ENCODE measurements at places on chromosomes 11 and 22.

DNA sequence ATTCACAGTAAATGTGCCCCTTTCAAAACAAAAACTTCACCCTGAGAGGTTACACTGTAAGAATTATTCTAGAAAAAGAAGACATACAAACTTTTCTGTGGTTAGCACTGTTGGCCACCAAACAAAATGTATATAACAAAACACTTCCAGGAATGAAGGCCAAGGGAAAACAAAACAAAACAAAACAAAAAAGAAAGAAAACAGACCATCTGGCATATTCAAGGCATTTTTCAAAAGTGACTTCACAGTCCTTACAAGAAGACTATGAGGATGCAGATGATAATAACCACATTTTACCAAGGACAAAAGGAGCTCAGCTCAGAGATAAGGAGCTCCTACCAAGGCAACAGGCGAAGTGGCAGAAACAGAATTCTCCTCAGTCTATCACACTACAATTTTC is 24.9 kb downstream of the CTSC start:
- no peak for DNase-seq

DNA sequence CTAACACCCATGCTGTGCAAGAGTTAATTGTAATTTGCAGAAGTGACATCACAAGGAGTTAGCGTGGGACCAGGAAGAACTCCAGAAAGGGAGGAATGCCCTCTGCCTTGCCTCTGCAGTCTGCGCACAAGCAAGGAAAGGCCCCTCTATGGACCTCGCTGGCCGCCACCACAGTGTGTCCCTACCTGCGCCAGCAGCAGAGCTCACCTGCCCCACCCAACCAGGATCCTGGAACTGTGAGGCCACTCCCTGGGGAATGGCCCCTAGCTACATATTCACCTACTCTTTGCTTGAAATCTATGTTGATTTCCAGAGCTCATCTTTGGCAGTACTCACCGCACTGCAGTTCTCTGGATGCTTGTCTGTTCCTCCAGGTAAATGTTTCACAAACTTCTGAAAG is 72.0 kb upstream of the MTNR1B start:
- DNase-seq = no peak

GRCh38 chr11:74751303-74751702 is 2.7 kb downstream of the RNF169 start:
- no peak for DNase-seq

GRCh38 chr22:44098966-44099530 is 74.9 kb downstream of the PARVB start:
- DNase-seq = no peak

- no peak for DNase-seq
These were observed 5.6 kb downstream of the RCE1 start for GRCh38 chr11:66848671-66849500.

GRCh38 chr11:72018171-72018570 is 19.5 kb downstream of the IL18BP start:
- no peak for DNase-seq

- DNase-seq = no peak
These were observed 9.8 kb downstream of the MS4A6E start for GRCh38 chr11:60336767-60337391.

- DNase-seq = peak; percentile 11
These were observed 8.8 kb upstream of the PLA2G3 start for GRCh38 chr22:31148953-31149627.

DNA sequence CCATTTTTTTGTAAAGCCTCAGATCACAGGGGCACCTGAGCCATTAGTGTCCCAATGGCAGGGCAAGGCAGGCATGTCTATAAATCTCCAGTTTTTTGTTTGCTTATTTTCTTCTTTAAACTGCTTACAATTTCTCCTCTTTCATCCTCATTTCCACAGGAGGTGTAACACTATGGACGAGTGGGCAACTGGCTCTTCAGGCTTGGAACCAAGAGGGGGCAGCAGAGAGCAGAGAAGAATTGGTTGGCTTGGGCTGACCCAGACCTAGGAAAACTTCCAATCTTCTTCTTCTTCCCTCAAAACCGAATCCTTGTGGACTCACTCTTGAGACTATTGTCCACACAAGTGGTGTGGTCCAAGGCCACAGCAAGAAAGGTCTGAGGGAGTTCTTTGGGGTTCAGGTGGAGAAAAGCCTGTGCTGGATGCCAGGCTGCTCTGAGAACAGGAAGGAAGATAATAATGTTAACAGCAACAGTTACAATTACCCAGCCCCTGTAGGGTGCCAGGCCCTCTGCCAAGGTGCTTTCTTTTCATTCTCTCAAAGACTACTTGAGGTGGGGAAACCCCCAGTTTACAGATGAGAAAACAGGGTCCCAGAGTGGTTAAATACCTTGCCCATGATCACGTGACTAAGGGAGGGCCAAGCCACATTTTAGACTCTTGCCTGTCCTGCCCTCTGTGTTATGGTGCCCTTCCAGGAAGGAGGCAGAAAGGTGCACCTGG is 70.7 kb upstream of the E2F8 start:
- peak; percentile 22 for DNase-seq

DNA sequence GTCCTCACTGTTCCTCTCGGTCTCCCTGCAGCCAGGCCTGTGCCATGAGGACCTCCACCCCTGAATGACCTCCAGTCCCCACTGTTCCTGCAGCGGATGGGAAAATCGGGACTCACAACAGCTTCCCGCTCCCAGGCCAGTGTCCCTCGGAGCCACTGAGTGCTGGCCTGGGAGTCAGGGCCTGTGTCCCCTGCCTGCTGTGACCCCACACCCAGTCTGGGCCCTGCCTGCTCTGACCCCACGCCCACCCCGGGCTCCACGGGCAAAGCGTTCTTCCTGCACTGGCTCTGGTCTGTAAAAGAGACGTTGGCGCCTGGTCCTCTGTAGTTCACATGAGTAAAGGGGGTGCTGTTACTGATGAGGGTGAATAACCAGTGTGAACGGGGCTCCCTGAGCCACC is 73.0 kb upstream of the SHISAL1 start:
- DNase-seq = no peak

DNA sequence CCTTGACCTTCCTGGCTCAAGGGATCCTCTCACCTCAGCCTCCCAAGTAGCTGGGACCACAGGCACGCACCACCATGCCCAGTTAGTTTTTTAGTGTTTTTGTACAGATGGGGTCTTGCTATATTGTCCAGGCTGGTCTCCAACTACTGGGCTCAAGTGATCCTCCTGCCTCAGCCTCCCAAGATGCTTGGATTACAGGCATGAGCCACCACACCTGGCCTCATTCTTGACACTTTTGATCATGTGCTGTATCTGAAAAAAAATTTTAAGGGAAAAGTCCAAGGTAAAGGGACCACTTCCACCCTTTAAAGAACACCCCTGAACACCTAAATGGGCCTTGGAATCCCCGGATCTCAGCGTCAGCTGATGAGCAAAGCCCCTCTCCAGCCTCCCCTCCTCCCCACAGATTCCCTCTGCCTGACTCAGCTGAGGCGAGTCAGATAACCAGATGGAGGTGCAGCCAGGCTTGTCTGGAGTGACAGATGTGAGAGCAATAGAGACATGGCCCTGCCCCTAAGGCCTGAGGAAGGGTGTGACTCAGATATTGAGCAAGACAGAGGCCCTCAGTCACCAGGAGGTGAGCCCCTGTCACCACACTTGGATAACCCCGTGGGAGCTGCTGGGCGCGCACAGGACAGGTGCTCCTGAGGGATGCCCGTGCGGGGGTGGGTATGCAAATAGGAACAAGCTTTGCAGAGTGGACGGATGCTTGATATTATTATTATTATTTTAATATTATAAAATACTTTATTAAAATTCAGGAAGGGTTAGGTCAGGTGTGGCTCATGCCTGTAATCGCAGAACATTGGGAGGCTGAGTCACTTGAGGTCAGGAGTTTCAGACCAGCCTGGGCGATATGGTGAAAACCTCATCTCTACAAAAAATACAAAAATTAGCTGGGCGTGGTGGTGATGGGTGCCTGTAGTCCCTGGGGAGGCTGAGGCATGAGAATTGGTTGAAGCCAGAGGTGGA is 5.0 kb upstream of the CCDC88B start:
- DNase-seq = no peak

DNA sequence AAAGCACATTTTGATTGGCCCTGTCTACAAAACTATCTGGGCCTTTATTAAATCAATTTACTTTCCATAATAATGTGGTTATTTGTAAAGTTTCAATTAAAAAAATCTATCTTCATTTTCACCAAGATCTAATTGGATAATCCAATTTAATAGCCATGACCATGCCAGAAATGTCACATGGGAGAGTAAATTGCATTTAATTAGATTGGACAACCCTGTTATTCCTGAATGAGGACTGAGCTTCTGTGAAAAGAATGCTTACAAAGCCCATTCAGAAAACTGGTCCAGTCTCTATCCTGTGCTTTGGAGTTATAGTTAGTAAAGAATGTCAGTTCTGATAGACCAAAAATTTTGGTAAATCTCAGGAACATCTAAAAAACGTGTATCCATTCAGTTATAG is 541.9 kb upstream of the ANO5 start:
- DNase-seq = no peak

GRCh38 chr22:42961810-42962209 is 53.1 kb downstream of the PACSIN2 start:
- no peak for DNase-seq

DNA sequence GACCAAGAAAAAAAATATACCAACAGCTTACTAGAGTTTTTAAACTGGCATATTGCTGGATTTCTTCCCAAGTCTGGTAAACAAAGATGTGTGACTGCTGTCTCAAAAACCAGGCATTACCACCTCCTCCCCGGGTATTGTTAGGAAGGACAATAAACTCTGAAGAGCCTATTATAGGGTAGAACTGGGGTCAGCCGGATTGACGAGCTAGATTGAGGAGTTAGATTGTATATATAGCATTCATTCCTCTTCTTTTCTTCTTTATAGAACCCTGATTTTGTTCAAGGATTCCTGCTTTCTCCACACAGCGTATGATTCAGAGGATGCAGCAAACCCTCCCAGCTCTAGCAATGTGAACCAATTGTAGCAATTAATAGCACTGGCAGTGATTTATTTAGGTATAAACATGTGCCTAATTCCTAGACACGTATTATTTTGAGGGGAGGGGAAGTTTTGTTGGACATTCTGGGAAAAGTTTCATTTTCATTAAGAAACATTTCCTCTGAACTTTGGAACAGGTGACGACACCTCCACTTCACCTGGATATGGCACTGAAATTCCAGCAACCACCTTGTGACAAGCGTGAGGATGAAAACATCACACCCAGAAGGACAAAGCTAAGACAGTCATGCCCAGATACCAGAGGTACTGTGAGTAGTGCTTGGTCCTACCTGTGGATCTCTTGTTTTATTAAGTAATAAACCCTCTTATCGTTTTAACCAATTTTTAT is 679.4 kb upstream of the KIRREL3 start:
- no peak for DNase-seq

DNA sequence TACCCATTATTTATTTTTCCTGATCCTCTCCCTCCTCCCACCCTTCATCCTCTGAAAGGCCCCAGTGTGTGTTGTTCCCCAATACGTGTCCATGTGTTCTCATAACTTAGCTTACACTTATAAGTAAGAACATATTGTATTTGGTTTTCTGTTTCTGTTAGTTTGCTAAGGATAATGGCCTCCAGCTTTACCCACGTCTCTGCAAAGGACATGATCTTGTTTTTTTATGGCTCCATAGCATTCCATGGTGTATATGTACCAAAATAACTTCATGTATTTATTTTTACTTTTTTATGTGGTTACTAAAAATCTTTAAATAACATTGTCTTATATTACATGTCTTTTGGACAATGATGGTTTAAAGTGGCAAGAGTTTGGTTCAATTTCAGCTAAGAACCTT is 15.2 kb downstream of the PDGFD start:
- DNase-seq = no peak

DNA sequence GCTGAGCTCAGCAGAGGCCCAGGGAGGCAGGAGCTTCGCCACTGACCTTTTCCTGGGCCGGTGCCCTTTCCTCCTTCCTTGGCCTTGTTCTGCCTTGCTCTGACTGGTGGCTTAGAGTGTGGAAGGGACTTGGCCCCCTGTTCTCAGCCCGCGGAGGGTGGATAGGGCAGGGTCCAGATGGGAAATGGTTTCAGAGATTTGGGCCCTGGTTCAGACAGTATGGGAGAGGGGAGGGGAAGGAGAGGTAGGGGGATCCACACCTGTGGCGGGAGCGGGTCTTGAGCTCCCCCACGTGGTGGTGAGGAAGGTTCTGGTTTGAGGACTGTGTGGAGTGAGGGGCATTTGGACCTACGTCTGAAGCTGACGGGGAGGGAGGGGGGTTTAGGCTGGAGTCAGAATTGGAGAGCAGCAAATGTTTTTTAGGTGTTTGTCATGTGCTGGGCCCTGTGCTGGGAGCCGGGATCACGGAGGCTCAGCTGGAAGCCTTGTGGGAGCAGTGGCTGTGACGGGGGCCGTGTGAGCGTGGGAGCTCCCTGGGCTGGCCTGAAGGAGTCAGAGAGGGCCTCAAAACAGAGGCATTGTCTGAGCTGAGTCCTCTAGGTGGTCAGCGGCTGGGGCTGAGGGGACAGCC is 27.2 kb downstream of the SHANK3 start:
- DNase-seq = no peak

GRCh38 chr11:115698243-115698642 is 194.0 kb upstream of the CADM1 start:
- DNase-seq = no peak

DNA sequence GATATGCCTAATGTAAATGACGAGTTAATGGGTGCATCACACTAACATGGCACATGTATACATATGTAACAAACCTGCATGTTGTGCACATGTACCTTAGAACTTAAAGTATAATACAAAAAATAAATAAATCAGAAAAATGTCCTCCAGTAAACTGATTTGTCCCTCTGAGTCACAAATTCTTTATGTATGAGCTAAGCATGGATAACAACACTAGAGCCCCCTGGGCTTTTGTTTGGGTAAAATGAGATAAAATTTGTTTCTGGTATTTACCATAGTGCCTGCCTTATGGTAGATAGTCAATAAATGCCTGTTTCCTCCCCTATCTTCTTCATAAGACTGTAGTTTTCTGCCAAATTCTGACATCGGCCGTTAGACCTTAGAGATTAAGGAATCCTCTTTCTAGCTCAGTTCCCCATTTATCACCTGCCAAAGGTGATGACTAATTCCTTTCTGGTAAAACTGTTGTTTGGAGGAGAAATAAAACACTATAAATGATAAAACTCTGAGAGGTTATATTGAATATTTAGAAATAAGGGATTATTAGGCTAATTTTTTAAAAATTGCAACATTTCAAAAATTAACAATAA is 43.6 kb upstream of the LUZP2 start:
- DNase-seq = no peak

DNA sequence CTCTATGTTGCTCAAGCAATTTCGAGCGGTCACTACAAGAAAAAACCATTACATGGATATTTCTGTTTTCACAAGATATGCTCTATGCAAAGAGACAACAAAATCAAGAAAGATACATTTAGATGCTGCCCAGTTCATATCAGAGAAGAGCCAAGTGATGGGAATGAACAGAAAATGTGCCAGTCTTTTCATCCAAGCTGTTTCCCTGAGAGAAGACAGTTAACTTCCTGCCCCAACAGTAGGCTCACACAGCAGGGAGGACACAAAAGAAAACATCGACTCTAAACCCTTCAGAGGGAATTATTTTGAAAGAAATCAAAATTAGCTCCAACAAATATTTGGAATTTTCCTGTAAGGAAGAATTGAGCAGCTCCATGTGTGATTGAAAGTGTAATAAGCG is 11.6 kb downstream of the JAML start:
- DNase-seq = no peak

GRCh38 chr11:18223591-18224387 is 12.8 kb downstream of the SAA4 start:
- DNase-seq = no peak

GRCh38 chr22:42451499-42452145 is 19.4 kb upstream of the NFAM1 start:
- DNase-seq = no peak

GRCh38 chr11:46916286-46917108 is 1.9 kb downstream of the LRP4 start:
- DNase-seq = peak; percentile 26

GRCh38 chr22:23970816-23971486 is 3.3 kb downstream of the DDT start:
- DNase-seq = no peak

All from stimulated activated CD4-positive, alpha-beta T cell treated with anti-CD3 and anti-CD28 coated beads, Interleukin-4, amount 100 ng/mL, for 1 hour (primary cell).